ENCODE measurements at places on chromosomes 11 and 22.

DNA sequence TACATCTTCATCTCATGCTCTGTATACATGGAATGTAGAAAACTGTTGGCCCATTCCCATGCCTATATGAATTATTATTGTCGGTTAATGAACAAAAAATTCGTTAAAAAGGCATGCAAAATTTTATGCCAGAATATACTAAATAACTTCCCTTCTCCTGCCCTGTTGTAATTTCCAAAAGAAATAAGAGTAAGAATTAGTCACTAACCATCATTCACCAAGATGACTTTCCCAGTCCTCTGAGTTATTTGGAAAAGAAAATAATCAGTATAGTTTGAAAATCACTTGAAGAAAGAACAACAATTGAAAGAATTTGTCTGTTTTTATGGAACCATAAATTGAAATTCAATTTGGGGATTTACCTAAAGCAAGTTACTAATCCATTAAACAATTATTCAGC lies 1149.1 kb upstream of the RAG2 start:
- DNase-seq = no peak

DNA sequence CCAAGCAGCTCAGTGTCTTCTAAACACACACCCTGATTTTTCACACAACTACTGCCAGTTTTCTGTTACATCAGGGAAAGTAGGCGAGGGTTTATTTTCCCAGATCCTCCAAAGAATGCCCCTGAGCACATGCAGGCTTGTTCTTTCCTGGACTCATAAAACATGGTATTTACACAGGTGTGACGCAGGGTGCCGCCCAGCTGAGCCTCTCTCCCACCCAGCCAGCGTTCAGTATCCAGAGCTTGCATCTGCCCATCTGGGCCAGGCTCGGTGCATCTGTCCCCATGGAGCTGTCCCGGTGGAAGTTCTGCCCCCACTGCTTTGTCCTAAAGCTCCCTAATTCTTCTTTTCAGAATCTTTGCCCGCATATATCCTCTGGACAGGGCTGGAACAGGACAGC lies 44.8 kb upstream of the ISX start:
- no peak for DNase-seq

DNA sequence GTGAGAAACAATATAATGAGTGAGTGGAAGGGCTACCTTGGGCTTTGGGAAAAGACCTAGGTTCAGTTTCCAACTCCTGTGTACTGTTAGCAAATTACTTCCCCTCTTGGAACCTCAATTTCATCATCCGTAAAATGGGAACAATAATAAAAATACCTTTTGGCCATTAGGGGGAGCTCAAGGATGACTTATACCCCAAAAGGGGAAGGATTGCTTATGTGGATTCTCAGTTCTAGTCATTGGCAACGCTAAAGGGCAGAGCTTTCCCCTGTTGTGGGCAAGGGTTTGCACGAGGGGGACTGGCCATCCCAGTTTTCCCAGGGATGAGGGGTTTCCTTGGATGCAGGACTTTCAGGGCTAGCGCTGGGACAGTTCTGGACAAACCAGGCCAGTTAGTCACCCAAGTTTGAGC lies 3.1 kb upstream of the COMMD9 start:
- peak; percentile 34 for DNase-seq

- DNase-seq = no peak
Measured at GRCh38 chr11:23856654-23857053, 640.2 kb upstream of the LUZP2 start.

DNA sequence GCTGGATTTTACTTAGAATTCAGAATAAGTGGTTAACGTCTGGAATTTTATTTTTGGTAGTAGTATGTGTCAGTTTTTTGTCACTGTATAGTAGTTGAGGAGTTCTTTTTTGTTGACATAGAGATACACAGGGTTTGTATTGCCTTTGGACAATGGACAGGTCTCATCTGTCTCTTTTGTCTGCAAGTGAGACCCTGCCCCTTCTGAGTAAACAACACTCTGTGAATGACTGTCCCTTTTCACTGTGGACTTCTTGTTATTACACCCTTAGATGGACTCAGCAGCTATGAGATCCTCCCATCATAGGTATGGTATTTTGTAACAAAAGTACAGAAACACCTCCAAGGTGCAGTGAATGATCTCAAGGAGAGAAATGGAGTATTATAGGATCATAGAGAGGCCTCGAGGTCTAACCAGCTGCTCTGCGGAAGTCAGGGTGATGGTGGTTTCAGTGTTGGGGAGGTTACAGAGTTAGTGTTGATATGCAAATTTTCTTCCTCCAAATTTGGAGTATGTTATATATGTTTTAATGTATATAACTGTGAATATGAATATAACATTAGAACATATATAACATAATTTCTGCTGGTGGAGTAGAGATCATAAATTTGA lies 7.8 kb downstream of the PPP6R3 start:
- DNase-seq = no peak

DNA sequence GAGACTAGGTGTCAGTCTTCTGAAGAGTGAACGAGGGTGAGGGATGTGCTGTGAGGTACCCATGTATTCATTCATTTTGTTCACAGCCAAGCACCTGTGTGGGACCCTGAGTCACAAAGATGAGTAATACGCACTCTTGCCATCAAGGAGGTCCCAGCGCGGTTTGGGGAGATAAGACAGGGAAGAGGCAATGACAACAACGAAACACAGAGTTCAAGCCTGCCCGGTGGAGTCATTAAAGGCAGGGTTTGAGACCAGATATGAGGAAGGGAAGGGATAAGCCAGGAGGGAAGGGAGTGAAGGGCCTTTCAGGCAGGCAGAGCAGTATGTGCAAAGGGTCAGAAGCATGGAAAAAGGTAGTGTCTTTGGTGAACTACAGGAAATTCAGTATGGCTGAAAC lies 4.6 kb downstream of the DCHS1 start:
- no peak for DNase-seq

DNA sequence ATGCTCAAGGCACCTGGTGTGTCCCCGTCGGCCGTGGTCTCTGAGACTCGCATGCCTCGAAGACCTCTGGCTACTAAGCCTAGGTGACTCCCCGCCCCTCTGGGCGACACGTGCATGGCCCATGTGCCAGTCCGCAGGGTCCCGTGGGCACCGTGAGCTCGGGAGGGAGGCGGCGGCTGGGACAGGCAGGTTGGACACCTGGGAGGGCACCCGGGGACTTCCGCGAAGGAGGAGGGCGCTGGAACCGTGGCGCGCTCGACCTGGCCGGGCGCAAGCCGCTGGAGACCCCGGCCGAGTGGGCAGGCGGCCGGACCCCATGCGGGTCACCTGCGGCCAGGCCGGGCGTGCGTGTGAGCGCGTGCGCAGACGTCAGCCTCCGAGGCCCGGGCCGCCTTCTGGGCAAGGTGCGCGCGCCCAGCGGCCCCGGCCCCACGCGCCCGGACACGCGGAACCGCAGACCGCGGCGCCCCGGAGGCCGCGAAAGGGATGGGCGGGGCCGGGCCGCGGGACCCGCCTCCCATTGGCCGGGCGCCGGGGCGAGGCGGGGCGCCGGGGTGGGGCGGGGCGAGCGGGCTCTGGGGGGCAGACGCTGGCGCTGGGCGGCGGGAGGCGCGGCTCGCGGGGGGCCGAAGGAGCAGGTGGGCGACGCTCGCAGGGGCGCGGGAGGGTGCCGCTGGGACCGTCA lies 579 bp upstream of the RASD2 start:
- DNase-seq = peak; percentile 80

GRCh38 chr11:32188785-32189184 lies 97.9 kb downstream of the RCN1 start:
- peak; percentile 29 for DNase-seq

- DNase-seq = no peak
Measured at GRCh38 chr11:1197886-1198560, 24.8 kb upstream of the MUC5B start.

DNA sequence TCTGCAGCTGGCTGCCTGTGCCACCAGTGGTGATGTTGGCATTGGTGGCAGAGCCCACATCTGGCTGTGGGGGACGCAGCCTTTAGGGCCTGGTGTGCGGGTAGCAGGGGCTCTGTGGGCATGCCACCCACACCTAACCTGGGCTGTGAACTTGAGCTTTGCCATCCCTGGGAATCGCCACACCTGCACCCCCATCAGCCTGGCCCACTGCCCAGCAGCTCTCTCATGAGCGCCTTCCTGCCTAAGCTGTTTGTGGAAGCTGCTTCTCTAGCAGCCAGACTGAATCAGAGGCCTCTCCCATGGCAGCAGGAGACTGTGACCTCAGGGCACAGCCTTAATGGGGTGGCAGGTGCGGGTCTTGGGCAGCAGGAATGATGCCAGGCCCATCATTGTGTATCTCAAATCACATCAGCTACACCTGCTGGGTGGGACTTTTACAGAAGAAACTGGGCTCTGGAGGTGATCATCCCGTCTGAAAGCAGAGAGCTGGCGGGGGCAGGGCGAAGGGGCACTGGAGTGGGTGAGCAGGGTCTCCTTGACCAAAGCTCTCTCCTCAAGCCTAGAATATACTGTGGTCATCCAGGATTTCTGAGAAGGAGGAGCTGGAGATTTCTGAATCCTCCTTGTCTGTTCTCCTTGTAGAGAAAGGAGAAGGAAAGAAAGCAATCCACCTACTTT lies 17.8 kb upstream of the CARS1 start:
- no peak for DNase-seq

- no peak for DNase-seq
Measured at GRCh38 chr11:12050470-12051286, 42.3 kb upstream of the DKK3 start.

Data from HuH-7 (cell line).